ENCODE measurements at places on chromosomes 7 and 10.

DNA sequence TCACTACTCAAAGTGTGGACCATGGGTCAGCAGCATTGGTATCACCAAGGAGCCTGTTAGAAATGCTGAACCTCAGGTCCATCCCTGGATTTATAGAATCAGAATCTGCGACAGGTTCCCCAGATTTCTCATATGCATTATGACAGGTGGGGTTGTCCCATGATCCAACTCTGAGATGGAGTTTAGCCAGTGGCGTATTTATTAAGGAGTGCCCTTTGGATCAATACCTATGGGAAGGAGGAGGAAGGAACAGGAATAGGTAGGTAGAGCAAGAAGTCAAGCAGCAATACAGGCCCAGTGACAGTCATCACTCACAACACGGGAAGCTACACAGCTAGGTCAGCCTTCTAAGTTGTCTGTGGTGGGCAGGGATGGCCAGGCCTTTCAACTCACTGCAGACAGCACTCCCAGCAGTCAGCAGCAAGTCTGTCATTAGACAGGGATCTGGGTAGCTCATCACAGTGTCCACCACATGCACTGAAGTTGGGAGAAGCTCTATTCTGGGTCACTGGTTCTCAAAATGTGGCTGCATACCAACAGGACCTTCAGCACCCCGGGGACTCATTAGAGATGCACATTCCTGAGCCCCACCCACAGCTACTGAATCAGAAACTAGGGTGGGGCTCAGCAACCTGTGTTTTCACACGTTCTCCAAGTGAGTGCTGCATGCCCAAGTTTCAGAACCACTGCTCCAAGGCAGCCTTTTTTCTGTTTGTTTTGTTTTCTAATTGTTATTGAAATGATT, 532.3 kb upstream of the GALNT17 start:
- DNase-seq: no peak

GRCh38 chr7:129671266-129671665, 59.7 kb downstream of the NRF1 start:
- DNase-seq: no peak

- DNase-seq: no peak
Measured at GRCh38 chr7:66929935-66930334, 8.9 kb downstream of the TMEM248 start.

DNA sequence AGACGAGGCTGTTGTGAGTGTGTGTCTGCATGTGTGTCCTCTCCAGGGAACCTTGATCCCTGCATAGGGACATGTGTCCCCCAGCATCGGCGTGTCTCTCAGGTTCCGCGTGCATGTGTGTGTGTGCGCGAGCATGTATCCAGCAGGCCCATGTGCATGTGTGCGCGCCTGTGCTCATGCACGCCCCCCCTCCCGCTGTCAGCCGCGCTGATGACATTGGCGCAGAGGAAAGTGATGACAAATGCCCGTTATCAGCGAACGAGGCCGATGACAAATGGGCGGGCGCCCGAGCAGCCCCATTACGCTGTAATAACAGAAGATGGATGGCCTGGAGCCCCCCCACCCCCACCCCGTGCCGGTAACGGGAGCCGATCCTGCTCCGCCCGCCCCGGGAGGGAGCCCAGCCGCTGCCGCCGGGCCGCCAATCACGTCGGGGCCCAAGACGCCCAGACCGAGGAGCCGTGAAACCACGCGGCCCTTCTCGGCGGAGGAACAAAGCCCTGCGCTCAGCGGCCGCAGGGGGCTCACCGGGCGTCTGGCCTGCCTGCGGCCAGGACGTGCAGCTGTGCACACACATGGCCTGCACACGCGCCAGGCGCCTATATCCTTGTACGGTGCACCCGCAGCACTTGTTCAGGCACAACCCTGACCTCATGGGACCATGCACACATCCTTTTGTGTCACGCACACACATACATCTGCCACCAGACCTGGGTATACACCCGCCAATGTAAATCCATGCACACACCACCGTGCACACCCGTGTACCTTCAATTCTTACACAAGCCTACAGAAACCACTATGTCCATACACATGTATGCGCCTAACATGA, 21.5 kb downstream of the POLL start:
- DNase-seq: no peak

GRCh38 chr10:62261666-62262065, 7.0 kb downstream of the RTKN2 start:
- DNase-seq: no peak

DNA sequence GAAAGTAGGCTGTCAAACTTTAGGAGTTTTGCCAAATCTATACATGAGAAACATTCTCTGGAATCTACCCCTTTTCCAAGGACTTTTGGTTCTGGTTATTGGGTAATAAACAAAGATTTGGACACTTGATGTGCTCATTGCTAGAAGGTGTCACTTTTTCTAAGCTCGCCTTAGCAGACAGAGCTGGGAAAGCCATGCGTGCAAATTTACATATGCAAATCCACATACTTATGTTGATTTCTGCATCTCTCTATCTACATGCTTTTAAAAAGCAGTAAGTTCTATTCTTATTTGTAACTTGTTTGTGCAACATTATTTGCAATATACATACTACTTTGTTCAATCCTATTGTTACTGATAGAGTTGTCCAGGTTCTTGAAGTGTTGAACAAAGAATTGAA, 22.5 kb upstream of the GIMAP6 start:
- no peak for DNase-seq

DNA sequence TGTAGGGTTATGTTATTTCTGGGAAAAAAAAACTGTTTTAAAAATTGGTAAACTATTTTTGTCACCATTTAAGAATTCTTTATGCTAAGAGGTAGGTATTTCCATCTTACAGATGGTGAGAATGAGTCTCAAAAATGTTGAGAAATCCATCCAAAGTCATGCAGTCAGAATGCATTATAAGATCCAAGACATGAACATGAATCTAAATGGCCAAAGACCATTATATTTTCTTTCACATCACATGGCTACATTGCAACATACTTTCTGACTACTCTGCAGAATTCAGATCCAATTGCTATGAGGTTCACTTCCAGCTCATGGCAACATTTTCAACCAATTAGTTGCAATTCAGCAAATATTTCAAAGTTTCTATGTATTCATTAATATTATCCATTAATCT, 181.2 kb downstream of the TWIST1 start:
- no peak for DNase-seq

GRCh38 chr7:11587048-11587447, 244.9 kb downstream of the THSD7A start:
- DNase-seq: no peak

DNA sequence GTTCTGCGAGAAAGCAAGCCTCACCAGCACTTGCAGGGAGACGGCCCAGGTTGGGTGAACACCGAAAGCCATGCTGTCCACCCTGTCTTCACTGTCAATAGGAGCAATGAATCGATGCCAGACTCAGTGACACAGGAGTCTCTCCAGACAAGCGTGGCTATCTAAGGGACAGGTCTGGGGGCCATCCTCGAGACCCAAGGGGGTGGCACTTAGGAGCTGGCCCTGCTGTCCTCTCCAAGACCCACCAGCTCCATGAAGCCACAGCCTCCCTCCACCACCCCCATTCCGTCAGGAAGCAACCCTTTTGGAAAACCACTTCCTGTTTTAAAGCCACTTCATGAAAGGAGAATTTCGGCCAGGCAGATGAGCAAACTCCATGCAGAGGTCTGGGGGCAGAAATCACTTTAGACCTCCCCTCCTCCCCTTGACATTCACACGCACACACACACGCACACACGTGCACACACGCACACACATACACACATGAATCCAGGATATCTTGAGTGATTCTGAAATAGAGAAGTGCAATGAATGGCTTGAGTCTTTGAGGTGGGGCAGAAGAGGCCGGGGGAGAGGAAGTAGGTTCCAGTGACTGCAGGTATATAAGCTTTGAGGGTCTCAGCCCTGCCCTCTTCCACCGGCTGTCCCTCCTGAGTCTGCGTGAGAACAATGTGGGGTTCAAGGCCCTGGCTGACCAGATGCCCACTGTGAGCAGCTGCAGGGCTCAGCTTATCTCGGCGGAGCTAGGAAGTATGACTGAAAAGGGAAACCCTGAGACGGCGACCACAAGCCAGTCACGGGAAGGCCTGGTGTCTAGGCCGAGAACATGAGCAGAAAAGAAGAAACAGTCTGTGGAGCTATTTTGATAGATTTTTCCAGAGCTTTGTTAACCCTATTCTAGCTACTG, 25.0 kb downstream of the RGS10 start:
- peak; percentile 52 for DNase-seq

DNA sequence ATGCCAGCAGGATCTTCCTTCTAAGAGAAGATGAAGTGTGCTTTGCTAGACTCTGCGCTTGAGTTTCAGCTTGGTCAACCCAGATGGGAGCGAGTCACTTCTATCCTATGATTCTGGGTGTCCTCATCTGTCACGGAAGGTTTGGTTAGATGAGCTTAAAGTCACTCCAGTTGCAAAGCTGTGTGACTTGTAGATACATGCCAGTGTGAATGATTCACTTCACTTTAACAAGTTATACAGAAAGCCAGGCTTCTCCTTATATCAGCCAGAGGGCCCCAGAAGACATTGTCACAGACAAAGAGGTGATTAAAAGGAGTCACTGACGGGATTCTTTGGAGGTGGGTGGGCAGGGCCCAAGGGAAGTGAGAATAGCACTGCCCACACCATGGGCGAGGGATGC, 122.6 kb upstream of the PFKP start:
- DNase-seq: no peak

DNA sequence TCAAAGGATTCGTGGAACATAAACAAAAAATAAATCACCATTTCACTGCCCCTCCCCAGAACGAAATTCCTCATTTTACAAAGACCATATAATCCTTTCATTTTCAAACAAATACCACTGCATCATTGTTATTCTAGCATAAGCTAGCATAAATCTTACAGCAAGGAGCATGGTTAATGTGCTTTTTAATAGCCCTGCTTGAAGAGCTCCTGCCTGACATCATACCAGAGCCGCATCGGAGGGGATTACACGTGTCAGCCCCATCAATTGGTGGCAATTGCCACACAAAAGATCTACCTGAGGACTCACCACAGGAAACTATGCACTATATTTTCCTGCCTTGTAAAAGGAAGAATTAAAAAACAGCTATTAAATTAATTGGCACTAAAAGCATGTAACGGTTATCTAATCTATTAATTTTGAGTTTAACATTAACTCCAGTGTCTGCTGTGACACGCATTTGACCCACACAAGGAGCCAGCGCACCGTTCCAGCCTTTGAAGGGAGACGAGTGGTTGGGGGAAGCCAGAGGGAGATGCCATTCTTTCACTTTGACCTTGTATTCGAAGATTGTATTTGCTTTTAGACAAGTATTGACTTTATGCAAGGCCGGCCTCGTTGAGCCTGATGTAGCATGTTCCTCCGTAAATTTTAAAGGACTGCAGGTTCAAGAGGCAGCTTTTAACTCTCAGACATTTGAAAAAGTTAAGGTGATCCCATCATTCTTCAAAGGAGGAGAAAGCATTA, 261.1 kb upstream of the RNF32 start:
- DNase-seq: no peak

DNA sequence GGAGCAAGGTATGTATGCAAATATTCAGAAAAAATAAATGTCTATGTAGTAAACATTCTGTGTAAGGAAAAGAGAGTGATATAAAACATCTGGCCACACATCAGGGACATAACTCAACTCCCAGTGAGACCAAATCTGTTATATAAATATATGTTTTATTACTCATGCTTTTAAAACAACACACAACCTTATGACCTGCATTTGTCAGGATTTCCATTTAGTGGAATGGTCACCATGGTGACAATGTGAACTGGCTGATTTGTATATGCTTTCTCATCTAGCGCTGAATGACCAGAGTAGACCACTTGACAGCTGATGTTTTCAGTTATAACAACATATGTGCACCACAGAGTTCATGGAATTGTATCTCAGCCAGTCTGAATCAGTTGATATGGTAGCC, 551.7 kb downstream of the HTR7 start:
- no peak for DNase-seq

GRCh38 chr10:42769673-42770072, 12.9 kb upstream of the BMS1 start:
- no peak for DNase-seq

DNA sequence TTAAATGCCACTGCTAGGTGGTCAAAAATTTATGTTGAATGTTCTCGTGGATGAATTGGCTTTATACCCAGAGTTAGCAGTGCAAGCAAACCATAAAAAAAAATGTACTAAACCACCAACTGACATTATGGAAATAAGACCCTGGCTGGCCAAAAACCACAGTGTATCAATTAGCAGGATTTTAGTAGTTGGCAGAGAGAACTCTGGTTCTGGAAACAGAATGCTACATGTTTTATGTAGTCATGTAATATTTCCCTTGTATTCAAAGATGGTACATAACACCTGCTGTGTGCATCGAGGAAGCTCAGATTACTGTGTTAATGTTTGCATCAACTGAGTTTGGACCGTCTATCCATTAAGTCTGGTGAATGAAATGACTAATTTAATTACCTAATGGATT, 618.5 kb downstream of the CCSER2 start:
- no peak for DNase-seq

DNA sequence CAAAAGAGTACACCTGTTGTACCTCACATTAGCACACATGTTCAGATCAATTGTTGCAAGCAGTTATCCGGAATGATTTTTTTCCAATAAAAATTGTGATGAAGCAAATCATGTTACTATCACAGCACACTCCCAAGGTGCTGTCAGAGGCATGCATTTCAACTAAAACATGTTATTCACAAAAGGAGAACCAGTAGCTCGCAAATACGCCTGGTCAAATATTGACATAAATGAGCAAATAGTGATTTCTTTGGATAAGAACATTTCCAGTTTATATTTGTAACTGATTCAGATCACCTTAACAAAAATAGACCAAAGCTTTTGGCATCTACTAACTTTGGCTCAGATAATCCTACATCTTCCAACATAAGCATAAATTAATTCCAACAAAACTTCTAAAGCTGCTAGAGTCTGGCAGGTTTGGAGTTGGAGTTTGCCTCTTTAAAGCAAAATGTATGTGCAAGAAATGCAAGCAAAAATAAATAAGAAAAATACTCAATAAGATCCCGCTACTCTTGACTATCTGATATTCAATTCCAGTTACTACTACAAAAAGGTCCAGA, 208.0 kb downstream of the SFMBT2 start:
- DNase-seq: no peak

DNA sequence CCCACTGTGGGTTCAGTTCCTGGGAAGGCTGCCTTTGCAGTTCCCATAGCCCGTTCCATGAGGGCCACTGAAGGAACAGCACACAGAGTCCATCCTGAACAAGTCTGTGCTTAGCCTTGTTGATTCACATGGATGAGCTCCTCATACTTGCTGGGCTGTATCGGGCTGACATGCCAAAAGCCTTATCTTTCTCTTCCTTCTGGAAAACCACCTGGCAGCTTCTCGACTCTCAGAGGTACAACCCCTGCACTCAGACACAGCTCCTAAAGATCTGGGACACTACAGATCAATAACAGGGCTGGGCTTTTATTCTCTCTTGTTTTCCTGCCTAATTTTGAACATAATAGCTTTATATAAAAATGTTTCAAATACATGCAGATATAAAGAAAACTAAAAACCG, 667.2 kb downstream of the SDK1 start:
- DNase-seq: no peak

DNA sequence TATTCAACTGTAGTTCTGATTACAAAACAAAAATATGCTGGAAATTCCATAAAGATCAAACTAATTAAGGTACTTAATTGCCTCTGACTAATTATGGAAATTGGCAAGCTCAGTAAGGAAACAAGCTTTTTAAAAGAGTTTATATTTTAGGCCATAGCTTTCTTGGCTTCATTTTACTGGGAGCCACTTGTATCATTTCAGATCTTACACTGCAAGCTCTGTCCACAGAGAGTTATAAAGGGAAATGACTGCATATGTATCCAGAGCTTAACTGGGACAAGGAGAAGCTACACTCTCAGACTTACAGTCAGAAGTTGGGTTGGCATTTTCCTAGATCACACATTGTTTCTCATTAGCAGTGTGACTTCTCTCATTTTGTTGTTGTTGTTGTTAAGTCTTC, 92.4 kb downstream of the LRRN3 start:
- DNase-seq: no peak
